ENCODE measurements at places on chromosomes 11 and 22.
A peak's percentile ranks its signal among the peaks of the same experiment; 100 is the strongest.

DNA sequence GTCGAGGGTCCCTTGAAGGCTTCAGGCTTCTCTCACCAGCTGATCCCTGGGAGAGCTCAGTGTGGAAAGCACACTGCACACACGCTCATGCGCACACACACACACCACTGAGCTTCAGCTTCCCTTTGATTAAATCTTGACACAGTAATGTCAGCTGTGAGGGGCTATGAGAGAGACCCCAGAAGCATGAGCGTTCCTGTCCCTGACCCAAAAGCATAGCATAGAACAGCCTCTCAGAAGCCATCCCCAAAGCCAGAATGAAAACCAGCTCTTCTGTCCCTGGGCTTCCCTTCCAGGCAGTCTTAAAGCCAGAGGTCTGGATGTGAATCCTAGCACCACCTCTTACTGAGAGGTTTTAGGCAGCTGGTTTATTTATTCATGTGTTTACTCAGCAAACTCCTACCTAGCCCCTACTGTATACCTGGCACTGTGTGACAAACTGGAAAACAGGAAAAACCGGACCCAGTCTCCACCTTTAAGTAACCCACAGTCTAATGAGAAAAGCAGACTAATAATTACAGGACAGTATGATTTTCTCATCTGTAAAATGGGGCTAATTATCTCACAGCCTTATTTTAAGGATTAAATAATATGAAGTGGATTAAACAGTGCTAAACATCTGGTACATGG is 15.9 kb downstream of the GALNT18 start:
- DNase-seq: no peak

- DNase-seq: no peak
Observed at GRCh38 chr22:28903080-28903479, 19.7 kb downstream of the ZNRF3 start.

DNA sequence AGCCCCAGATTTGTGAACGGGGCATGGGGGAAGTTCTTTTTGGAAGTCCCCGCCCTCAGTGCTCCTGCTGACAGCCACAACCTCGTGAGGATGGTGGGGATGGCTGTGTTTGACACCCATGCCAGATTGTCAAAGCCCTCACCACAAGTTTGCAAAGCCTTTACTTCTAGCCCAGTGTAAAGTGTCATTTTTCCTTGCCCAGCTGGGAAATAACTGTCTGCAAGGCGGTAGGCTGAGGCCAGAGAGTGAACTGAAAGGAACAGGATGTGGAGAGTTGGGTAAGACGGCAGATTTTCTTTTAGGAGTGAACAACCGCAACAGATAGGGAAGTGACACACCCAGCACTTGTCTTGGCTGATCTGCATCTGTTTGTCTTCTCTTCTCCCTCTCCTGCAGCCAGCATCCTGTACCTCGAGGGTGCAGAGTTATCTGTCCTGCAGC is 13.6 kb downstream of the IL17RA start:
- DNase-seq: no peak

- peak; percentile 74 for DNase-seq
Observed at GRCh38 chr11:79678780-79679452, 238.1 kb upstream of the TENM4 start.

DNA sequence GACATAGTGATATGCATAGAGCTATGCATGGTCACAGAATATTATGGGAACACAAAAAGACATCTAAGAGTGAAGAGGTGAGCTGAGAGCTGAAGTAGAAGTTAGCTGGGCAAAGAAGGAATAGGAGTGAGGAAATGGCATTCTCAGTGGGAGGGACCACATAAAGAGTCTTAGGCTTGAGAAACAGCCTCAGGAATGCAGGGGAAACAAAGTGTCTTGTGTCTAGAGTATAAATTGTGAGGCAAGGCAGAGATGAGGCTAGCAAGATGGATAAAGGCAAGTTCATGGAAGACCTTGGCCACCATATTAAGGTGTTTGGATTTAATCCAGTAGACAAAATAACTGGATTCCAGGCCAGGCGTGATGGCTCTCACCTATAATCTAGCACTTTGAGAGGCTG is 40.6 kb upstream of the CRTAM start:
- DNase-seq: no peak
